Muscle of arm (tissue), 14 donors: ENCODE measurements at places on chromosomes 2 and 18. TPM values are rescaled to one million over a fixed set of nuclear protein-coding genes. Genes with fewer than 3 reads are reported as not detected.

DNA sequence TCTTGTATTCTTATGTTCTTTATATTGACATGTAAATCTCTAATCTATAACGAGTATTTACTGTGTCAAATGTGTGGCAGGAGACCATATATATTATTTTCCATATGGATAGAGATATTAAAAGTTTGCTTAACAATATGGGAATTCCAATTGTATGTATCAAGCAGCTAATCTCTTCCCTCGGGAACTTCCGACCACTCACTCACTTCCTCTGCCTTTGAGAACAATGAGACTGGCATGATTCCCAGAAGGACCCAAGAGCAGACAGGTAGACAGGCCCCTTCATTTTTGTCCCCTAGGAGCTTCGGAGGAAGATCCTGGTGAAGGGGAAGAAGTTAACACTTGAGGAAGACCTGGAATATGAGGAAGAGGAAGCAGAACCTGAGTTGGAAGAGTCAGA lies 24.1 kb downstream of the PLCD4 start:
- DNase-seq: no peak

- DNase-seq: no peak
These were observed 95.6 kb downstream of the SH3BP4 start for GRCh38 chr2:235047171-235048160.

The MXD1 gene
- polyA plus RNA-seq: 5.5 TPM

DNA sequence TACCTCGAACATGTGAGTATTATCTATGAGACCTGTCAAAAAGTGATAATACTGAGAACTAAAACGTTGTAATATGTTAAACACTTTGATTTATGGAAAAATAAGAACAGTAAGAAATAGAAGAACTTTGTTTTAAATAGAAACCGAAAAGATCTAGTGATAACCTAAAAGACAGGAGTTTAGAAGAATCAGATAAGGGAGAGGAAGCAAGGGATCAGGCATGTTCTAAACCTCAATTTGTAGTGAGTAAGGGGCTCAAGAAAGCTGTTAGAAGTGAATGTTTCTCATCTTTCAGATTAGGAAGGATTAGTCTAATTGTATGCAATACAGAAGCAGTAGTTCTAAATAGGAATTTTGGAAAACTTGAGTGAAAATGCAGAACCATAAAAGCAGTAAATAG lies 168.7 kb upstream of the MYO3B start:
- DNase-seq: no peak

GRCh38 chr2:88329815-88330603 lies 122.5 kb downstream of the FOXI3 start:
- no peak for DNase-seq

- no peak for DNase-seq
These were observed 22.0 kb downstream of the MYL12B start for GRCh38 chr18:3283908-3284307.

- no peak for DNase-seq
These were observed 92.5 kb downstream of the TGOLN2 start for GRCh38 chr2:85235281-85235680.

The FAM237A gene
- polyA plus RNA-seq: not detected

The PLA2R1 gene
- polyA plus RNA-seq: 4.6 TPM
